Peyer's patch (tissue), 4 donors: ENCODE measurements at places on chromosomes 7 and 10.

DNA sequence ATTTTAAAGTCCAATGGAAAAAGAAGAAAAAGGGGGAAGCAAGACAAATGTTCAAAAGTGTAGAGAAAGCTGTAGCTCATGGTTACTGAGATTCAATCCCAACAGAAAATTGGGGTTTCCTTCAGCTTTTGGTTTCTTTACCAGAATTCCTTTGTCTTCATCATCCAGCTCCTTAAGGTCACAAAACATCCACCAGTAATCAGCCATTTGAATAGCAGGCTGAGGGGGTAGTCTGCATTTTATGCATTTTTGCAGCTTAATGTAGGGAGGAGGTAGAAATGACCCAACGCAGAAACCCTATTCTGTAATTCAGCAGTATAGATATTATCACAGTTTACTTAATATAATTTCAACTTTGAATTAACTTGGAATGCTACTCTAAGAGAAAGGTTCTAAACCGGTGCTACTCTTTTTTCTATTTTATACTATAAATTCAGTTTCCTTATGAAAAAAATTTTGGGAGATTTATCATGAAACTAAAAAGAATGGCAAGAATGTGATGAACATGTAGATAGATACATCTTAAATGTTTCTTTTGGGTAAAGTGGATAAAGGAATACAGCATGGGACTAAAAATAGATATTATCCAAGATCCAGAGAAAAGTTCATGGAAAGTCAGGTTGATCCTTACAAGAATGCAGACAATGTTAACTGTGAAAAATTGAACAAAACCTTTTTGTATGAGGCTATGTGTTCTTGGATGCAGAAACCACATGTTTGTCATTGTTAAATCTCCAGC is 596.9 kb downstream of the PHTF2 start:
- DNase-seq: no peak

- DNase-seq: no peak
Observed at GRCh38 chr10:8817299-8817698, 762.8 kb downstream of the GATA3 start.

DNA sequence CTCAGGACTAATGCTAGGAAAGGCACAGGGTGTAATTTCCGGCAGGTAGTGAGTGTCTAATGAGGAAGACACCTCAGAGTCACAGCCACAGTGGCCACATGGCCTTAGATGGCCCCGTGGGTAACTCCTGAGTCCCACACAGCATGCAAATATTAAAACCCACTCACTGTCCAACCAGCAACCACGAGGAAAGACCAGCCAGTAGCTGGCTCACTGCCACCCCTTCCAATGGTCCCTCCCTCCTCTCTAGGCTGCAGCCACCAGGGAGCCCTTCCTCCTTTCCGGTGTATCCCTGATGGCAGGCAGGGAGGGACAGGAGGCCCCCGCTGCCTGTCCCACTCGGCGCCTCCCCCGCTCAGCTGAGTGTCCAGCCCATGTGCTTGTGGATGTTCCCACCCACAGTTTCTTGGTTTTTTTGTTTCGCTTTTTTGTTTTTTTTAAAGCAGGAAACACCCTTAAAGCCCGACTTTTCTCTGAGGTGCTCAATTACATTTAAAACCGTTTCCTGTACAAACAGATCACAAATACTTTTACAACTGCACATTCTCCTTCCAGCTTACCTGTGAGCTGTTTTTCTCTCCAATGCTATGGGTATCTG is 9.2 kb downstream of the BNIP3 start:
- peak; percentile 29 for DNase-seq

GRCh38 chr10:103983367-103983911 is 16.5 kb downstream of the SLK start:
- DNase-seq: no peak

- DNase-seq: no peak
Observed at GRCh38 chr10:93859049-93859655, 34.6 kb upstream of the SLC35G1 start.

DNA sequence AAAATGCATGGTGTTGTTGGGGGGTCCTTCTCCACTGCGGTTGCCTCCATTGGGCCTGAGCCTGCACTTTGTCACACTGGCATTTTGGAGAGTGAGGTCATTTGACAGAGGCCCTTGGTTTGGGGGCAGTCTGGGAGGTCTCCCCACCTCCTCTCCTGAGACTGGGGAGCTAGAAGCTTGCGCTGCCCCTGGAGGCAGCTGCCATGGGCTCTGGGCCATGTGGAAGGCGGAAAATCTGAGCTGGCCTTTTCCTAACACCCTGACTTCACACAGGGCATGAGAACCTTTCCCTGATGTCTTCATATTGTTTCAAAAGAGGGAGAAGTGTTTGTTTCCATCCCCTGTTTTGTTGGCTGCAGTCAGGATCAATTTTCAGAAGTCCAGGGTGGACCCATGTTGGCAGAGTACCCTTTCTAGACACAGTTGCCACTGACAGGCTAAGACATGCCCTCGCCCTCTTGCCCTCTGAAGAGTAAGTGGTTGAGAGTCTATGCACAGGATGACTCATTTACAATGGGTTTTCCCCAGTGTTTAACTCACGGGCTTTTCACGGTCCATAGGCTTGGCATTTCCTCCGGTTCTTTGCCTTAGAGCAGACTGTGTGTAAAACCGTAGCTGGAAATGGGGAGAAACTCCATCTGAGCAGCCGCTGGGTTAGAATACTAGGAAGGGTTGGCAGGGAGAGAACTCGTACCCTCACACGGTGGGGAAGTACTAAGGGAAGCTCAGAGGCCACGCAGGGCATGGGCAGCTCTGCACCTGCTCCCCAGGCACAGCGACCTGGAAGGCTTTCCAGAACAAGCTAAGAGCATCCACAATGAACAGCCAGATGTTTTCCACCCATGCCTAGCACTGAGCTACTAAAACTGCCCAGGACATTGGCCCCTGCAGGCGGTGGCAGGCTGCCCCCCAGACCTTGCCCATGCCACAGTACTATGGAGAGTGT is 655.0 kb downstream of the SDK1 start:
- DNase-seq: peak; percentile 55

DNA sequence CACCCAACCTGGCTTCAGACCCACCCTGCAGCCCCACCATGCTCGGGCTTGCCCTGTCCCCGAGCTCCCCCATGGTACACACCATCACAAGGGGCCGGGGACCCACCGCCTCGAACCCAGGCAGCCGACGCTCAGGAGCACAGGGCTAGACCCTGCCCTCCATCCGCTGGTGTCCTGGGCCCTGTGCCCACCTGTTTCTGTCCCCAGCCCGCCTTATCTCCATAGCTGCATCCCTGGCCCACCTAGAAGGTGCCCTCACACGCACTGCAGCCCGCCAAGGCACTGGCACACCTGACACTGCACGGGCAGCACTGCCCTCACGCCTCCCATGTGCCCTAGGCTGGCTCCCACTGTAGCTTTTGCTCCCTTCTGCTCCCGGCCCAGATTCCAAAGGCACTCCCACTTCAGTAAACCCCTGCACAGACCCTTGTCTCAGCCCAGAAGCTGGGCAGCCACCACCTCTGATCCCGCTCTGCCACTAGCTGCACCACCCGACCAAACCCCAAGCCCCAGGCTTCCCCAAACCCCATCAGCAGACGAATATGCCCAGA is 17.1 kb downstream of the YKT6 start:
- DNase-seq: no peak

- DNase-seq: no peak
Observed at GRCh38 chr7:135771961-135772638, 23.5 kb upstream of the FAM180A start.

DNA sequence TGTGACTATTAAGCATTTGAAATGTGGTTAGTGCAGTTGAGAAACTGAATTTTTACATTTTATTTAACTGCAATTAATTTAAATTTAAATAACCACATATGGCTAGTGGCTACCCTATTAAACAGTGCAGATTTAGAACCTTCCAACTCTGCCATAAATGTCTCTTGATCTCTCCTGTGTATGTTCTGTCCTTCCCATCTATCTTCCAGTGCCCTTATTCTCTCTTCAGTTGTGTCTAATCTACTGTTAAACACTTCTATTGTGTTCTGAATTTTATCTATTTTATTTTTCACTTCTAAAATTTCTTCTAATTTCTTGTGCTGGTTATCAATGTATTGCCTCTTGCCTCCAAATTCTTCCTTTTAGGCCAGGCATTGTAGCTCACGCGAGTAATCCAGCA is 105.0 kb downstream of the CUL2 start:
- DNase-seq: no peak
